ENCODE measurements at places on chromosomes 7 and 10.
A peak's percentile ranks its signal among the peaks of the same experiment; 100 is the strongest.

GRCh38 chr10:15725603-15726002, 5.9 kb upstream of the ITGA8 start:
- DNase-seq = no peak

GRCh38 chr7:151172273-151173141, 5.0 kb upstream of the GBX1 start:
- DNase-seq = peak; percentile 24

GRCh38 chr10:9911488-9911887, 1106.2 kb upstream of the CELF2 start:
- no peak for DNase-seq

DNA sequence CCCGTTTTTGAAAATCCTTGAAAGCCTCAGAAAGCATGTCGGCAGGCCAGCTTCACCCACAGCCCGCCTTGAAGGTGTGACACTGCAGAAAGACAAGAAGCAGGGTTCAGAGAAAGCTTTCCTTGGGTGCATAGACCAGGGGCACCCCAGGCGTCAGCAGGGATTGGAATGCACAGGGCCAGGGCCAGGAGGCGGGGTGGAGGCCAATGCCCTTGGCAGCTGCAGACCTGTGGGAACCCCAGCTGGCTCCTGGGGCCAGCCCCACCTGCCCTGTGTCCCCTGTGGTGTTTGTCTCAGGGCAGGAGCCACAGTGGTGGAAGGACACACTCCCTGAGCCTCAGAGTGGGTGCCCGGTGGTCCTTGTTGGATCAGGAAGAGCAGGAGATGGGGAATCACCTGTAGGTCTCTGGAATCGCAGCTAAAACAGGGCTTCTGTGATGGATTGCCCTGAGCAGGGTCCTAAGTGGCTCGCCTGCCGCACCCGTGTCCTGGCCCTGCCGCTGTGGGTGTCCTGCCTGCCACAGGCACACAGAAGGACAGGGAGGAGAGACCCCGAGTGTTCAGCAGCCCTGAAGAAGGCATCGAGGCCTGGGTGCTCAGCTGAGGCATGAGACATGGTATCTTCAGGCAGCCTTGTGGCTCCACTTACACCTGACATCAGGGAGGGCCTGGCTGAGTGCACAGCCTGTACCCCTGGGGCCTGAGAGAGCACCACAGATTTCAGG, 32.5 kb downstream of the ANXA8 start:
- DNase-seq = no peak

All from DMS79 treated with DMSO at 0.1 percent for 48 hours (cell line).